Fibroblast of skin of right biceps (primary cell): ENCODE measurements at places on chromosomes 16 and 17.

GRCh38 chr16:79062821-79063220 lies 537.7 kb downstream of the MAF start:
- no peak for DNase-seq

DNA sequence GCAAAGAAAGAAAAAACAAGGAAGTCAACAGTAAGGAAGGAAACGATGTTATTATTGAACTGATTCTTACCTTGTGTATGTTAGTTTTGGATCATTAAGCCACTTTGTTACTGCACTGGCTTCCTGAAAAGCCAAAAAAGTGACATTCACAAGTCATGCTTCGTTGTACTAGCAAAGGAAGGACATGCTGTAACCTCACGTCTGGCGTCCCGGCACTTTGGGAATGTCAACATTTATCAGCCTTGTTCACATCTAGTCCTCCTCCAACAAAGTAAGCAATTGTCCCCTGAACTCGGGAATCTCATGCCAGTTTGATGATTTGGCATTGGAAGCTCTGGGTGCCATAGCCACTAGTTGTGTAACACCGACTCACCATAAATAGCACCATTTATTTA lies 731 bp upstream of the MKS1 start:
- DNase-seq, result no peak

DNA sequence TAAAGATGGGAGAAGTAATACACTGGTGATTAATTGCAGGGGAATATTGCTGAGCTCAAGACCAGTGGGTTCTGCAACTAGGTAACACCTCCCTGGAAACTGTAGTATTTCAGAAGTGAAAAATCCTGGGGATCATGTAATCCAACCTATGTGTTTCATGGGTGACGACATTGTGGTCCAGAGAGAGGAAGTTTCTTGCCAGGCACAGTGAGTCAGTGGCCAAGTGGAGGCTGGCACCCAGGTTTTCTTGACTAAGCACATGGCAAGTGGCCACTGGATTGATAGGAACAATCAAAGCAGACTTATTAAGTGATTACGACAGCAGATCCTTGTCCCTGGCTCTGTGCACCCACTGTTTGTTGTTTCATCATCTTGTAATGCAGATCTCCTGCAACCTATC lies 14.6 kb upstream of the CIITA start:
- peak; percentile 57 for DNase-seq

- peak; percentile 32 for DNase-seq
Observed at GRCh38 chr17:2724784-2725164, 13.2 kb upstream of the CLUH start.

DNA sequence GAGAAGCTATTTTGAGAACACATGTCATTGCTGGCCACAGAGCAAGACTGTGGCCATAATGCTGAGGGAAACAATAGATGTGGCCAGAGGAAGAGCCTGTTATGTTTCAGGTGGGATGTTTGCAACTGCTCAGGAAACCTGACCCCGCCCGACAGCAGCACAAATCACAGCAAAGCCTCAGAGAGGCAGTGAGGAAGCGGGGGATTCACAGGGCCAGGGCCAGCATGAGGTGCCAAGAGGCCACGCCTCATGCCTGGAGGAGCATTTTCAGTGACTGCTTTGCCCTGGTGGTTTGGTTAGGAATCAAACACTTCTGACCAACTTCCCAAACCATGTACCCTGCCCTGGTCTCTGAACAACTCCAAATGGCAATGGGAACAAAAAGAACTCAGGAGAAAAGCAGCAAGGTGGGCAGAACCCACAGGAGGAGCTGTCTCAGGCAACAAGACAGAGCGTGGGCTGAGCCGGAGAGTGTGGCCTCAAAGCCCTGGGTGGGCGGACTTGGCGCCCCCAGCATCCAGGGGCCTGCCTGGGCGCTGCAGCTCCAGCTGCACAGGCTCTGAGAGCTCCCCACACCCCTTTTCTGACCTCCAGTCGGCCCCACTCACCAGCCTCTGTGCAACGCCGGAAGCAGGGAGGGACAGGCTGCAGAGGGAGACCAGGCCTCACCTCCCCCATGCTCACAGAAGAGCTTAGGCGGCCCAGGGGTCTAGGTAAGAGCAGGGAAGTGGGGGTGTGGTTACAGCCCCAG lies 20.6 kb downstream of the HIC1 start:
- DNase-seq, result peak; percentile 53

DNA sequence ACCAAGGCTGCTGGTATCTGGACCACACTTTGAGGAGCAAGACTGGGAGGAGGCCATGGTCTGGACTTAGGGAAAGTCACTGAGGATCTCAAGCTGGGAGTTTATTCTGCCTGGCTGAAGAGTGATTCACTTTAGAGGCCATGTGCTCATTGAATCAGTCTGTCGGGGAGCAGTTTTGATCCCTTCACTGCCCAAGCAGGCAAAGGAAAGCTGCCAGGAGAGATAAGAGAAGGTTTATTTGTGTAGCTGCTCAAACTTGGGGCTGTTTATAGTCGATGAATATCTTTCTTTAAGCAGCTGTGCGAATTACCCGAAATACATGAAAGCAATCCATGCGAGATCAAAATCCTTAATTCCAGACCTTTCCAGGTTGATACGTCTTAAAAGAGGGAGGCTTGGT lies 544.4 kb upstream of the EEF2KMT start:
- DNase-seq, result no peak

DNA sequence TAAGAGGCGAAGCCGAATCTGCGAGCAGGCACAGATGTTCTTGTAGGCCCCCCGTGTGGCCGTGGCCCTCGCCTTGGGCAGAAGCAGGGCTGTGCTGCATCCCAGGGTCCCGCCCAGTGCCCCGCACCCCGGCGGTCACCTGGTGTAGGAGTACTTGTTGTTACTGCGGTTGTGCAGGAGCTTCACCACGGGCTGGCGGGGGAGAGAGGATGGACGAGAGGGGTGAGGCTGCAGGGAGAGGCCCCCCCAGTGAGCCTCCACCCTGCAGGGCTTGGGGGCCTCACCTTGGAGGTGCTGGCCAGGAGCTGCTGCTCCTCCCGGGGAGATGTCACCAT lies 11.4 kb downstream of the ASPHD1 start:
- no peak for DNase-seq

- peak; percentile 8 for DNase-seq
Observed at GRCh38 chr17:55430541-55431288, 9.1 kb upstream of the MMD start.

DNA sequence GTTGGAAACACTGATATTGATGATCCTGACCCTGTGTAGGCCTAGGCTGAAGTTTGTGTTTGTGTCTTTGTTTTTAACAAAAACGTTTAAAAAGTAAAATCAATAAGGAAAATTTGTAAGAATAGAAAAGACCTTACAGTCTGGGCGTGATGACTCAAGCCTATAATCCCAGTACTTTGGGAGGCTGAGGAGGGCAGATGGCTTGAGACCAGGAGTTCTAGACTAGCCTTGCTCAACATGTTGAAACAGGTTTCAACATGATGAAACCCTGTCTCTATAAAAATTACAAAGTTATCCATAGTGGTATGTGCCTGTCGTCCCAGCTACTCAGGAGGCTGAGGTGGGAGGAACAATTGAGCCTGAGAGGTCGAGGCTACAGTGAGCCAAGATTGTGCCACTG lies 18.3 kb upstream of the TOM1L1 start:
- DNase-seq, result no peak

DNA sequence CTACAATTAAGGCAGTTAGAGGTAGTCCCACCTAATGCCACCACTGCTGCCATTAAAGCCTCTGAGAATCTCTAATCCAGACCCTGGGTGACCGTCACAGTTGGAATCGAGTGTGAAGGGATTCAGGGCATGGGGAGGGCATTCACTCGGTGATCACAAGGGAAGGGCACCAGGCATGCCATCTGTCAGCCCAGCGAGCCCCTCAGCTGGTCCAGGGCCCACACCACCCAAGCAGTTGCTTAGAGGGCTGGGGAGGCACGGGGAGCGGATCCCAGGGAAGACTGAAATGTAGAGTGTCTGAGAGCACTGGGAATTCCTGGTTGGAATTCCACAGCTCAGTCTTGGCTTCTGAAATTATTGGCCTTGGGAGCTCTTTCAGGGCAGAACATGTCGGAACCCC lies 294.6 kb downstream of the CPPED1 start:
- no peak for DNase-seq

- DNase-seq, result no peak
Observed at GRCh38 chr17:42133461-42134041, 10.9 kb downstream of the HSPB9 start.

GRCh38 chr17:48488548-48489106 lies 42.2 kb downstream of the HOXB1 start:
- no peak for DNase-seq

DNA sequence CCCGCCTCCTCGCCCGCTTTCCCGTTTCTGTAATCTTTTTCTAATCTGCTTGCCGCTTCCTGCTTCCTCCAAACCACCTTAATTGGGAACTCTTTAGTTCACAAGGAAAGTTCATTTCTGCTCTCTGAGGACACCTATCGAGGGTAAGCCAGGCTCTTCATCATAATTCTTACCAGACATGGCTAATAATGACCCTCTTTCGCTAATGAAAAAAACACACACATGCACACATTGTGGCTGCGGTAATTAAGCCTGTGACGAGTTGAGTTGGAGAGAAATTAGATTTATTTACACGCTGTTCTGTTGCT lies 100.6 kb downstream of the ZNF423 start:
- DNase-seq, result peak; percentile 62

DNA sequence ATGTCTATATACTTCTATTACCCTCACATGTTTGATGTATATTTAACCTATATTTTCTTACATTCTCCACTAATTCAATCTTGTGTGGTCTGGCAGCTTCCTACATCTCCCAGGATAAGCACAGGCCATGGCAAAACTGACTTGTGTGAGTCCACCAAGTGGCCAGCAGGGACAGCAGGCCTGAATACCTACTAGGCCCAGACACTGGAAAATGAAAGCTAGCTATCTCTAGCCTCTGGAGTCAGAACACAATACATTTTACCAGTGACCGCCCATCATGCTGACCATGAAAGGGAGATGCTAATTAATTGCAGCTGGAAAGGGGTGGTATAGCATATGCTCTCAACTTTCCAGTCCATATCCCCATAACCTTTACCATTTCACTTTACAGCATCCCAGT lies 132.3 kb downstream of the PCTP start:
- no peak for DNase-seq

- no peak for DNase-seq
Observed at GRCh38 chr16:56986361-56986760, 3.0 kb upstream of the NLRC5 start.

DNA sequence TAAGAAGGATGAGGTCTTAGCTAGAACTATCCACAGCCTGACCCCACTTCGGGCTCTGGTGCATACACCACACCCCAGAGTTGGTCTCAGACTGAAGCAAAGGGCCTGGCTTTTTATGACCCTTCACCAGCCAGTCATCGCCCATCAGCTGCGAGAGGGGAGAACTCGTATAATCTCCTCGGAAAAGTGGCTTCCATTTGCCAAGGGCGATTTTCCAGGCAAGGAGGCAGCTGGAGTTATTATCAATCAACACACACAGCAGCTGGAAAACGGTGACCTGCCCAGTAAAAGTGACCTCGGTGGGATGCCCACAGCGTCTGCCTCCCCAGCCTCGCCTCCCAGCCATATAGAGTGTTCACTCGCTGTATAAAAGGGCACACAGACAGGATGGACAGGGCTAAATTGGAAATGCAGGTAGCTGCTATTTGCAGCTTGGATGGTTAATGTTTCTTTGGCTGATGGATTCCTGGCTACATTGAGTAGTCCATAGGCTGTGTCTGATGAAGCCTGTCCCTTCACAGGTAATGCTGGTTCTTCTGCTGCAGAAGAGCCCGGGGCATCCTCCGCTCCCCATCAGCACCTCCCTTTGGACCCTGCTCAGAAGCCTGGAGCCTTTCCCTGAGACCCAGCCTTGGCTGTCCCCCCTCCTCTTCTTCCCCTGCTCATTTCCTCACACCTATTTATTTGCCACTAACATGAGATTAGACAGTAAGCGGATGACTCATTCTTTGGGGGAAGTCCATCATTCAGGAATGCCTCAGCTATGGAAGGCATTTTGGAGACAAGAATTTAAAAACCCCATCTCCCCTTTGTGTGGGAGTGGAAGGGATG lies 45.7 kb downstream of the TMEM186 start:
- peak; percentile 91 for DNase-seq
